Forelimb muscle (tissue), 1 donor: ENCODE measurements at places on chromosomes 3 and 15. TPM values are rescaled to one million over a fixed set of nuclear protein-coding genes. Genes with fewer than 3 reads are reported as not detected.

DNA sequence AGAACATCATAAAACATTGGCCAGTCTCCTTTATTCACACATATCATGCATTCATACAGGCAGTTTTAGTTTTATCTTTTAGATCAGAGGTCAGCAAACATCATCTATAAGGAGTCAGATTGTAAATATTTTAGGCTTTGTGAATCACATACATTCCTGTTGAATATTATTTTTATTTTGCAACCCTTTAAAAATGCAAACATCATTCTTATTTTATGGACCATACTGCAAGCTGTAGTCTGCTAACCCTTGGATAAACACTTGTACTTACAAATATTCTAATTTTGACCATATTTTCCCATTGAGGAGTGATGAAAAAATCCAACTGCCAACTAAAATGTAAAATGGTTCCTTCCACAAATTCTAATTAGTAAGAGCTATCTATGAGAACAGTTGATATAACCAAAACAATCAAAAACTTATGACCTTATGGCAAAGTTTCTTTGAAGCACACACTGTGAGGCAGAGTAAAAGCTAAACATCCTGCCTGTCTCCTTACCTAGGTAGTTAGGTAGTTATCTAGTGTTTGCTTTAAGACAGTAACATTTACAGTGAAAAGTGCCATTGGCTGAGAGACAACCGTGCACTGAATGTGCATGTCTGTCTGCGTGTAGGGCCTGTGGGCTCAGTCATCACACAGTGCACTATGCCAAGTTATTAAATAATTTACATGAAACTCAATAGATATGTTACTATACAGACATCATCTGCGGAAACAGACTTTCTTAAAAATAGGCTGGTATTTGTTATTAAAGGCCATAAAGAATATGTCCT lies 57.7 kb downstream of the PIK3R4 start:
- DNase-seq: no peak

DNA sequence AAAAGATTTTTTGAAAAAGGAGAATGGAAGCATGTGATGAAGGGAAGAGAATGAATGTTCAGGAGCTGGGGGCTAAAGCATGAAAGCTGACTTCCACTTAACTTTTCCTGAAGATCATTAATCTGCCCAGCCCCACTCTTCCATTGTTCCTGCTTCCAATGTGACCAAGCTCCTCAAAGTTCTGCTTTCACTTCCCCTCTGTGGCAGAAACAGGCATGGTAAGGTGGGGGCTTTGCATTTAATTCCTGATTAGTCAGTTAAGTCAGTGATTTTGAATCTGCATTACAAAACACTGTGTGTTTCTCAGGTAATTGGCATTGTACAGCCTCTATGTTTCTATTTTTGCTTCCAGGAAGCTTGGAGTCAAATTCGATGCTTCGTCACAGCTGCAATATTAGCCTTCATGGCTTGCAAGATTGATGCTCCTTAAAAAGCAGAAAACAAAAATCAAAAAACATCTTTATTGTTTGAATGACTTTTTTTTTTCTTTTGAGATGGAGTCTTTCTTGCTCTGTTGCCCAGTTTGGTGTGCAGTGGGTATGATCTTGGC lies 7.3 kb upstream of the TM6SF1 start:
- DNase-seq: peak; percentile 22

DNA sequence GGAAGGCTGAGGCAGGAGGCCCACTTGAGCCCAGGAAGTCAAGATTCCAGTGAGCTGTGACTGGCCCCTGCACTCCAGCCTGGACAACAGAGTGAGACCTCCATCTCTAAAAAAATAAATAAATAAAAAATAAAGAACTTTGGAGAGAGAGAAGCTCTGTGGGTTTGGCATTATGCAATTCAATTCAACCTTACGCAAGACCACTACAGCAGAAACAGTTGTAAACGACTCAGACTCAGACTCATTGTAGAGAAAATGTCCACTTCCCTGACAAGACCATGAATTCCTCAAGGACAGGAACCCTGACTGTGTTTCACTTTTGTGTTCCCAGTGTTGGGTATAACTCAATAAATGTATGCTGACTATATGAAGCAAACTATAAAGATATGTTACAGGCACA lies 90.3 kb upstream of the C3orf80 start:
- DNase-seq: no peak

DNA sequence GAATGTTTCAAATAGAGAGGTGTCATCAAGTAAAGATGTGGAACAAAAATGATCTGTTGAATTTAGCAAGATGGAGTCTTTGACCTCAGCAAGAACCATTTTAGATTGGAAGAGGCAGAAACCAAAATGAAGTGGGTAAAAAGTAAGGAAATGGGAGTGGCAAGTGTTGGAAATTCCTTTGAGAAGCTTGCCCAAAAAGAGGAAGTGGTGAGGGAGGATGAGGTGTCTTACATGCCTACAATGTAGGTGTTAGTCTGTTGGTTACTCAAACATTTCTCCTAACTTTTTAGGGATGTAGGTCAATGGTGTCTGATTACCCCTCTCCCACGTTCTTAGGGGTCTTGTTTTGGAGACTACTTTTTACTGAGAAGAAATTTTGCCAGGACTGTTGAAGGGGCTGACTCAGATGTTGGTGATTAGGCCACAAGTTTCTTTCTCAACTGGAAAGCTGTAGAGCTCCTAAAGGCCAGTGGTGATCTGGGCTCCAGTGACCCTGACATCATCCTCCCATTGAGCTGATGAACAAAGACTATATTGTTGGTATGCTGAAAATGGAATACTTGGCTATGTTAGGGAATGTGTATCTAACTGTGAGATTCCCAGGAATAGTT lies 5.1 kb downstream of the PPP2R3A start:
- DNase-seq: no peak

DNA sequence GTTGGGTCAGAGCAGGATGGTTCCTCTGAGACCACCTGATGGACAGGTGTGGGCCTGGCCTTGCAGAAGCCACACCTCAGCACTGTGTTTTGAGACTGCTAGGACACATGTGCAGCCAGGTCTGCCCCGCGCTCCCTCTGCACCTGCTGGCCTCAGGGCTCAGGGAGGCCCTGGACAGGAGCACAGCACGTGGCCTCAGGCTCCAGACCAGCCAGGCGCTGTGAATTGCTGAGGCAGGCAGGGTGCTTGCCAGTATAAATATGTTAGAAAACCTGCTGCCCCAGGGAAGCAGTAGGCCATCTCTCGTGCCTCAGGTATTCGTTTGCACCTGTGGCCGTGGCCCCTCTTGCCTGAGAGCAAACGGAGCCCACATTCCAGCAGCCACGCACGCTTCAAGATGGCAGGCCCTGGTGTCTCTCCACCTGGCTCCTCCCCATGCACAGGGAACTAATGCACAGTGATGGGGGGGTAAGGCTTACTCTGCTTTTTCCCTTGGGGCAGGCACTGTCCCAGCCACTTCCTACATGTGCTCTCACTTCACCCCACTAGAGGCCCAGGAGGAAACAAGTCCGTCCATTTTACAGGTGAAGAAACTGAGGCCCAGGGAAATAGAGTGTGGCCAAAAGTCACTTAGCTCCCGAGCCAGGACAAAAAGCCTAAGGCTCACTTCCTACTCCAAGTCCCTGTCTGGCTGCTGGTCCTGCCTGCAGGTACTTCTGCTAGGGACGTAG lies 20.4 kb downstream of the SEC61A1 start:
- no peak for DNase-seq

Gene NUTM1
- not detected for polyA plus RNA-seq

DNA sequence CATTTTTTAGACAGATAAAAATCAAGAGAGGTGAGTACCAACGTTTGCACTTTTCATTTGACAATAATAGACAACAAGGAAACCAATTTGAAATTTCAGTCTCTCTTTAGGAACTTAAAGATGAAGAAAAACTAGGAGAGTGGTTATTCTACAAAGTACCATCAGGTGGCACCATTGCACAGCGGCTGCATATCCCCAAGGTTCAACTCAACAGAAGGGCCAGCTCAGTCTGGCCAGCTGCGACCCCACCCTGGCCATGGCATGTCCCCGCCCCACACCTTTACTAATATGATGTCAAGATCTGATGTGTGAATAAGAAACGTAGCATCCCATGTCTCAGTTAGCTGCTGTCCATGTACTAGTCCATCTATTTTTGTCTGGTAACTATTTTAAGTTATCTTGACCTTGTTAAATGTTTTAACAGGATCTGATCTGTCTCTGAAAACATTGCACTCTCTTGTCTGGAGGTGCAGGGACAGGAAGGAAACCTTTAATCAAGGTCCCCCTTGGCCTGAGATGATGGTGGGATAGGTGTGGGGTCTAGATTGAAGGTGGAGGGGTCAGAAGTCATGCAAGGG lies 35.5 kb upstream of the CGNL1 start:
- no peak for DNase-seq

DNA sequence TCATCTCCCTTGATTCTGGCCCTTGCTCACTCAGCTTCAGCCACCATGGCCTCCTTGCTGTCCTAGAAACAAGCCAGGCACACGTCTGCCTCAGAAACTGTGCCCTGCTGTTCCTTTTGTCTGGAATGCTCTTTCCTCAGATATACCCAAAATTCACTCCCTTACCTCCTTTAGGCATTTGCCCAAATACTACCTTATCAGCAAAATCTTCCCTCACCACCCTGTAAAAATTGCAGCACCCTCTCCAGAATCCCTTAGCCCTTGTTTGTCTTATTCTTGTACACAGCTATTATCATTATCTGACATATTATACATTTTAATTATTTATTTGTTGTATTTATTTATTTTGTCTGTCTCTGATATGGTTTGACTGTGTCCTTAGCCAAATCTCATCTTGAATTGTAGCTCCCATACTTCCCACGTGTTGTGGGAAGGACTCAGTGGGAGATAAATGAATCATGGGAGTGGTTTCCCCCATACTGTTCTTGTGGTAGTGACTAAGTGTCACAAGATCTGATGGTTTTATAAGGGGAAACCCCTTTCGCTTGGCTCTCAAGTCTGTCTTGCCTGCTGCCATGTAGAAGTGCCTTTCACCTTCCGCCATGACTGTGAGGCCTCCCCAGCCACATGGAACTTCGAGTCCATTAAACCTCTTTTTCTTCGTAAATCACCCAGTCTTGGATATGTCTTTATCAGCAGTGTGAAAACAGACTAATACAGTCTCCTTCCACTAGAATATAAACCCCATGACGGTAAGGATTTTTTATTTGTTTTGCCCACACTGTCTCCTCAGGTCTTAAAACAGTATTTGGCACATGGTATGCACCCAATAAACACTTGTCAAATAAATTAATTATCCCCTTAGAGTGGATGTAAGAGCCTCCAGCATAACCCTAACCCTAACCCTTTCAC lies 60.0 kb upstream of the STT3B start:
- no peak for DNase-seq

DNA sequence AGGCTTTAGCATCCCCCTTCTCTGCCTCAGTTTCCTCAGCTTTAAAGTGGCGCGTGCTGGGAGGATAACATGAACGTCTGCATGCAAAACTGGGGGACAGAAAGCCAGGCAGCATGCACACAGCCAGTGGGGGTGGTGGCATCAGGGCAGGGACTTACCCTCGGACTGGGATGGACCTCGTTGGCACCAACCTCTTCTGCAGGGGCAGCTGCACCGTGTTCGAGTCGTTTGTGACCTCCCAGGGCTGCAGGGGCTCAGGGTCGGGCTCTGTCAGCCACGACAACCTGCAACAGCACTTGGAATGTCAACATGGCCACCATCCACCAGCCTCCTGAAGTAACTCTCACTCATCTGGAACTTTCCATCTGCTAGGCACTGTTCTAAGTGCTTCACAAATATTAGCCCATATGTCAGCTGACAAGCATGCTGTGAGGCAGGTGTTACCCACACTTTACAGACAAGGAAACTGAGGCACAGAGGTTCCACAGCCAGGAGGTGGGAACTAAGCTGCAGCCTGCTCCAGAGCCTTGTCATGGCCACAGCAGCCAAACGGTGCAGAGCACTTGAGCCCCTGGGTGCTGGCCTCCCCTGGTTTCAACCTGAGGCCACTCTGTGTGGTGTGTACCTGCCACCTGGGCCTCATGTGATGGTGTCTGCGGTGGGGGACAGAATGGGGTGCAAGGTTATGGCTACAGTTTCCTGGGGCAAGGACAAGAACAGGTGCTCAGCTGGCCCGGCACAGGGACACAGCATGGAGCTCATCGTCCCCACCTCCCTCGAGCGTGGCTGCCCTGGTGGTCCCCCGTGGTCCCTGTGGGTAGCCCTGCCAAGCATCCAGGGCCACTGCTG lies 6.7 kb downstream of the C3orf22 start:
- DNase-seq: no peak

Gene APBA2
- 3.9 TPM for polyA plus RNA-seq

Gene C2CD4A
- polyA plus RNA-seq: 0.04 TPM

DNA sequence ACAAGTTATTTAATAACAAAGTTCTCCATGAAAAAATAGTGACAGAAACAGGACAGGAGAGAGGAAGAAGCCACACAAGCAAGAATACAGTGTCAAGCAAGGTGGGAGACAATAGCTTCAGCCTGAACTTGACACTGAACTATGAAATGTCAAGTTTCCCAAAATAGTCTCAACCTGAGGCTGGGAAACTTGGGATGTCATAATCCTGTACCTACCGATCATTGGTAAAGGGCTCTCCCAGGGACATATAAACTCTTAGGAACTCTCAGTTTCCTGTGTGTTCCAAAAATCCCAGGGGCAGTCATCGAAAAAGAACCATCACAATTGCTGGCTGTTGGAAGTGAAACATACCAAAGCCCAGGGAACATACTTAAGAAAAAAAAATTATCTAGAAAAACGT lies 211.6 kb downstream of the P3H2 start:
- DNase-seq: no peak

Gene CLDN16
- polyA plus RNA-seq: 0.13 TPM

DNA sequence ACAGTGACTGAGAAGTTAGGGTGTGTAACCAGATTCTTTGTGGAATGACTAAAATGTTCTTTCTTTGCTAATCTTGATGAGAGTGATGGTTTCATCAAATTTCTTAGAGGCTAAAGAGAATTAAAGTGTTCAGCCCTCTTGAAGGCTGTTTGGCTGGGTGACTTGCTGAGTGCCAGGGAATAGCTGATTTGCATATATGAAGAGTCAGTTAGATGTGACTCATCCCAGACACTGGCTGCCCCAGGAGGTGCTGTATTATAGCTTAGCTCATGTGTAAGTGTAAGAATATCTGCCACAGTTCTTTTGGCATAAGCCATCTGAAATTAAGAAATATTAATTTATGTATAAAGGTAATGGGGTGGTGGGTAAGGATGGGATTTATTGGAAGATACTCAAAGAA lies 535.1 kb downstream of the NLGN1 start:
- no peak for DNase-seq

Gene GOLGA8S
- 0.92 TPM for polyA plus RNA-seq
